ENCODE measurements at places on chromosomes 5 and 9. TPM values are rescaled to one million over a fixed set of nuclear protein-coding genes. Genes with fewer than 3 reads are reported as not detected.

DNA sequence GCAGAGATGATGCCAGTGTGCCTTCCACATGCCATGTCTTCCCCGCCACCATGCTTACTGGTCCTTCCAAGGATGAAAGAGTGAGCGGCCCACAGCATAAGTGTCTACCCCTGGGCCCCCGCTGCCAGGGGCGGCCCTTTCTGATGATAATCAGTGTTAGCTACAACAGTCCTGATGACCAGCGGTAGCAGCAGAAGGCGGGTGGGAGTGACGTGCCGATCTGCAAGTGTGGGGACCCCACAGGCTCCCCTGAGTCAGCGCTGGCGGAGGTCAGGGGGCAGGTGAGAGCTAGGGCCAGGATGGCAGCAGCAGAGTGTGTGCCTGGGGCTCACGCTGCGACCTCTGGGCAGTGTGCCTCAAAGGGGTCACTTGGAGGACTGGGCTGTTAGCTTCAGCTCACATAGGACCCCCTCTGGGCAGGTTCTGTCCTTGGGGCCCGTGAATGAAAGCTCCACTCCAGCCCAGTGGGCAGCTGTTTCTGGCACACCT, 80.4 kb downstream of the HMCN2 start:
- no peaks in the 10 kb centered on the region for H3K27me3 ChIP-seq
- no peak overlapping the region for H3K4me3 ChIP-seq
- H3K4me1 ChIP-seq, result peaks cover 5% of the 10 kb centered on the region
- DNase-seq, result peak; percentile 64
- no peaks in the 10 kb centered on the region for H3K36me3 ChIP-seq

GRCh38 chr9:77015327-77016048, 4.0 kb upstream of the FOXB2 start:
- H3K4me1 ChIP-seq, result peaks cover 59% of the 10 kb centered on the region
- peaks cover 85% of the 10 kb centered on the region for H3K27me3 ChIP-seq
- no peaks in the 10 kb centered on the region for H3K36me3 ChIP-seq
- no peak for DNase-seq
- H3K4me3 ChIP-seq, result no peak overlapping the region

Gene LCN12
- total RNA-seq, result 12.5 TPM

DNA sequence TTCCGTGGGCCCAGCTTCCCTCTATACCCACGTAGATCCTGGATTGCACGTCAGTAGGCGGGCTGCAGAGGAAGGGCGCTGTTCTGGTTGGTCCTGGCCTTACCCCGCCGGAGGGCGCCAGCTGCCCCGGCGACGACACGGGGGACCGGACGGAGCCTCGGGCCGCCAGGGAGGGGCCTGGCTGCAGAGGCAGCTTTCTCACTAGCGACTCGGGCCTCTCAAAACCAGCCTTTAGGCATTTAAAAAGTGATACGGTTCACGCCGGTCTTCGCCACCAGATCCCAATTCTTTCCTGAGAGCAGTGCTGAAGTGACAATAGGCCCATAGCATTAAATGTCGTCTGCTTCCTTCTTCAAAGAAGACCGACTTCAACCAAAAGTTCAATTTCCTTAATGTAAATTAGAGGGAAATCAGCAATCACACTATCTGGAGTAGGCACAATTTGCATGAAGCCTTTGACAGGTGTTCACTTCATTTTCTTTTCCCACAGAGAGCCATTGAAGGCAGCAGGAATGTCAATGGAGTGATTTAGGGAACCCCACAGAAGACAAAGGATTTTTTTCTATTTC, 17.6 kb upstream of the UBE2D2 start:
- peaks cover 11% of the 10 kb centered on the region for H3K4me1 ChIP-seq
- peak overlapping the region; percentile 22 for H3K4me3 ChIP-seq
- no peaks in the 10 kb centered on the region for H3K27me3 ChIP-seq

Gene UAP1L1
- total RNA-seq, result 29.7 TPM

GRCh38 chr5:174849426-174849825, 125.0 kb downstream of the MSX2 start:
- H3K4me1 ChIP-seq, result no peaks in the 10 kb centered on the region
- H3K4me3 ChIP-seq, result no peak overlapping the region
- H3K27ac ChIP-seq, result no peak overlapping the region

DNA sequence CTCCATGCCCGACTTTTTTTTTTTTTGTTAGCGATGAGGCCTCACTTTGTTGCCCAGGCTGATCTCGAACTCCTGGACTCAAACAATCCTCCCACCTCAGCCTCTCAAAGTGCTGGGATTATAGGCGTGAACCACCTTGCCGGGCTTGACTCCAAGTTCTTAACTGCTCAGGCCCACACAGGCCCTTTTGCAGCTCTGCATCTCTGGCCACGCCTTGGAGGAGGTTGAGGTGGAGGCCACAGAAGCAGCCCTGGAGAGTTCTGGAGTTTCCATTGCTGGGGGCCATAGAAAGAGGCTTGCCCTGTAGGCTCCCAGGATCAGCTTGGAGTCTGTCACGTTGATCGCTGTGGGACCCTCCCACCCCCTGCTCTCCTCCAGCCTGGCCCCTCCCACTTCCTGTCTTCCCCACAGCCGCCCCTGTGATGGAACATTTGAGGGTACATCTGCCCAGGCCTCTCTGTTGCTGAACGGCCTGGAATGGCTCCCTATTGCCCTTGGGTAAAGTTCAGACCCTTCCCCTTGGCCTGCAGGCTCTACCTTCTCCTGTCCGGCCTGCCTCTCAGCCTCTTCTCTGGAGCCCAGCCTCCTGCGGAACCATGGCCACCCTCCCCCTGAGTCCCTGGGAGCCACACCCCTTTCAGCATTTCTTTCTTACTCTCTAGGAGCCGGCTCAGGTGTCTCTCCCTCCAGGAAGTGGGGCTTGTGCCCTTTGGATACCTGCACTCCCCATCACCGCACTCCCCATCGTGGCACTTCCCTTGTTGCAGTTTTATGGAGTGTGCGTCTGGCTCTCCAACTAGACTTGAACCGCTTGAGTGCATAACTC, 30.4 kb upstream of the IER5L start:
- no peaks in the 10 kb centered on the region for H3K27me3 ChIP-seq
- H3K4me3 ChIP-seq, result no peak overlapping the region
- H3K4me1 ChIP-seq, result peaks cover under 1% of the 10 kb centered on the region
- H3K27ac ChIP-seq, result no peak overlapping the region
- H3K36me3 ChIP-seq, result no peaks in the 10 kb centered on the region

- no peak overlapping the region for H3K27ac ChIP-seq
- H3K4me3 ChIP-seq, result no peak overlapping the region
- H3K4me1 ChIP-seq, result no peaks in the 10 kb centered on the region
- DNase-seq, result no peak
- no peaks in the 10 kb centered on the region for H3K27me3 ChIP-seq
These were observed 26.6 kb downstream of the SGTB start for GRCh38 chr5:65695162-65695755.

DNA sequence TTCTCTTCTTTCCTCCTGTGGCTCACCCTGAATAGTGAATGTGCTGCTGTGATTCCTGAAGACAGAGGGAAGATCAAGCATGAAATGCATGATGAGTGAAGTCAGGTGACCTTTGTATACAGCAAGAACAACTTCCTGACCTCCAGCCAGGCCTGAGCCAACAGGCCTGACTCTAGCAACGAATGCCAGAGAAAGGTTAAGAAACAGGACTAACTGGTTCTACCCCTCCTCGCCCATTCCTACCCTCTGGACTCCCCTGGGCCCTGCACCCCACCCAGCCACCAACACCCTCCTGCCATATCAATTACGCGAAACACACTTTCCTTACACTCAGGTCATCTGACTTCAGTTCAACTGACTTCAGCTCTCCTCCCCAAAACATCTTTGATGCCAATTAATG, 4.9 kb downstream of the SUSD1 start:
- peaks cover 22% of the 10 kb centered on the region for H3K4me1 ChIP-seq
- no peak overlapping the region for H3K27ac ChIP-seq
- no peak overlapping the region for H3K4me3 ChIP-seq
- no peak for DNase-seq
- H3K36me3 ChIP-seq, result no peaks in the 10 kb centered on the region

- no peaks in the 10 kb centered on the region for H3K27me3 ChIP-seq
- H3K4me1 ChIP-seq, result peaks cover 18% of the 10 kb centered on the region
- H3K27ac ChIP-seq, result peak overlapping the region; percentile 46
- no peaks in the 10 kb centered on the region for H3K36me3 ChIP-seq
- no peak for DNase-seq
These were observed 196.4 kb downstream of the EFNA5 start for GRCh38 chr5:107474361-107474715.

- H3K27me3 ChIP-seq, result no peaks in the 10 kb centered on the region
- no peak overlapping the region for H3K27ac ChIP-seq
- DNase-seq, result no peak
- no peak overlapping the region for H3K4me3 ChIP-seq
- H3K4me1 ChIP-seq, result no peaks in the 10 kb centered on the region
- no peaks in the 10 kb centered on the region for H3K36me3 ChIP-seq
These were observed 229.8 kb downstream of the DRD1 start for GRCh38 chr5:175214152-175214551.

DNA sequence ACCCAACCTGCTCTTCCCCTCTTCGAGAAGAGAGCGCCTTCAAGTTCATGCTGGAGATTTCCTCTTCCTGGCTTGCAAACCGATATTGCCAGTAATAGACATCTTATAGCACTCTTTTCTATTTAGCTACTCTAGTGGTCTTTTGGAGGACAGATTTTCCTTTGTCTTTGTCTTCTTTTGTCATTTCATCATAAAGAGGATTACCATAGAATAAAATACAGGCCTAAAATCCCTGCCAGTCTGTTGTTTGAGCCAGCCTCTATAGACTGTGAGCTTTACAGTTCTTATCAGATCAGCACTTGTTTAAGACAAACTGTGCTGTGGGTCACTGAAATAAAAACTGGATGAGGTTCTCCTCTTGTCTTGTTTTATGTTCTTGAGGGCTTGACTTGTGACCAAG, 802.8 kb downstream of the NR2F1-AS1 start:
- no peaks in the 10 kb centered on the region for H3K36me3 ChIP-seq
- no peak overlapping the region for H3K27ac ChIP-seq
- no peak for DNase-seq
- no peaks in the 10 kb centered on the region for H3K27me3 ChIP-seq
- no peak overlapping the region for H3K4me3 ChIP-seq

- no peaks in the 10 kb centered on the region for H3K36me3 ChIP-seq
- no peak for DNase-seq
- H3K4me1 ChIP-seq, result no peaks in the 10 kb centered on the region
- no peaks in the 10 kb centered on the region for H3K27me3 ChIP-seq
These were observed 295.9 kb downstream of the CDH12 start for GRCh38 chr5:22557251-22557650.

GRCh38 chr9:124272979-124273378, 15.2 kb downstream of the NEK6 start:
- DNase-seq, result no peak
- no peak overlapping the region for H3K4me3 ChIP-seq
- H3K36me3 ChIP-seq, result no peaks in the 10 kb centered on the region
- H3K27ac ChIP-seq, result no peak overlapping the region

DNA sequence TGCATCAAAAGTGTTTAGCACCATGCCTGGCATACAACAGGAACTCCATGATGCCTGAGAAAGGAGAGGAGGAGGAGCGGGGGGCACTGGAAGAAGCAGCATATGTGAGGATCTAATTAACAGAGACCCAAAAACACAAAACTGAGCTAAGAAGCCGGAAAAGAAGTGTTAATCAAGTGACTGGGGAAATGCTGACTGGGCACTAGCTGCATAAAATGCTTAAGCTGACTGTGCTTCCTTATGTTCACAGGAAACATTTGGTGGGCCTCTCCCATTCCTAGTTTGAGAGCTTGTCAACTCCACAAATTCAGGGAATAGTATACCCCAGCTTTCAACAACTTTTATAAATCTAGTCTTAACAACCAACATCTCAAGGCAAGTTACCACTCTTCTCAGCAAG, 26.6 kb downstream of the DEPDC1B start:
- peaks cover 4% of the 10 kb centered on the region for H3K4me1 ChIP-seq
- no peaks in the 10 kb centered on the region for H3K36me3 ChIP-seq
- no peak overlapping the region for H3K4me3 ChIP-seq
- H3K27ac ChIP-seq, result no peak overlapping the region

DNA sequence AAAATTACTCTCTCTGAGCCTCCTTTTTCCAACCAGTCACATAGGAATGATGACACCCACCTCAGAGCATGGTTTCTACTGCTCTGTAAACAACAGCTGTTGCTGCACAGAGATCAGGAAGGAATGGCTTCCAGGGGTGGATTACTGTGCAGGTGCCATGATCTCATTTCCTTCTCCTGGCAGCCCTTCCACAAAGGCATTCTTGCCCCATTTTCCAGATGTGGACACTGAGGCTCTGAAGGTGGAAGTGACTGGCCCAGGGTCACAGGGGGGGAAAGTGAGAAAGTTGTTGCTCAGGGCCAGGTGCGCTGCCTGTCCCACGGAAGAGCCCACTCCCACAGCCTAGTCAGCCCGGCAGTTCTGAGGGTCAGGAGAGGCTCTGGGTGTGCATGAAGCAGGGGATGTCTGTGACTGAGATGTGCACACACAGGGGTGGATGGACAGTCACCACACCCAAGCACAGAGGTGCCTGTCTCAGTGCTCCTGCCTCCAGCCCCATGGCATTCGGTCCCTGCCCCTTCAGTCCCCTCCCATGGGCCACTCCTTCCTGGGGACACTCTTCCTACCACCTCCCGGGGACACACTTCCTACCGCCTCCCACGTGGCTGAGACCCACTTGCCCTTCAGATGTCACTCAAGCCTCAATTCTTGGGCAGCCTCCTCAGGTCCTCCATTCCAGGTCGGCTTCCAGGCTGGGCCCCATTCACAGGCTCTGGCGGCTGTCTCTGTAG, 17.0 kb downstream of the FGFR4 start:
- DNase-seq, result no peak
- no peak overlapping the region for H3K27ac ChIP-seq
- no peaks in the 10 kb centered on the region for H3K36me3 ChIP-seq
- no peaks in the 10 kb centered on the region for H3K27me3 ChIP-seq
- H3K4me3 ChIP-seq, result no peak overlapping the region

DNA sequence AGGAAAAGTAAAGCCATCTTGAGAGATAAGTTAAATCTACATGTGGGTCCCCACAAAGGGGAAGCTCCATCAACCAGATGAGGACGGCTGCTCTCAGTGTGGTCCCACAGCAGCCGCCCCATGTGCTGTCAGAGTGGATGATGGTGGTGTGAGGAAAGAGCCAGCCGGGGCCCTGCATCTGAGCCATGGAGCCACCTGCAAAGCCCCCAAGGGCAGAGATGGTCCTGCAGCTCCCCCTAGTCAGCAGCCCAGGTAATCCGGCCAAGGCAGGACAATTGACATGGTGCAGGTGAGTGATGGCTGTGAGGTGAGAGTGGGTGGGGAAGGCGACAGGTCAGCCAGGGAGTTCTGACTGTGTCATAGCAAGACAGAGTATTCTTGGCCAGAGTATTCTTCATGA, 458.8 kb downstream of the ICE1 start:
- no peak overlapping the region for H3K27ac ChIP-seq
- no peaks in the 10 kb centered on the region for H3K4me1 ChIP-seq
- no peaks in the 10 kb centered on the region for H3K36me3 ChIP-seq
- peaks cover 6% of the 10 kb centered on the region for H3K27me3 ChIP-seq
- no peak overlapping the region for H3K4me3 ChIP-seq

Gene PCDHGB7
- total RNA-seq, result 9.5 TPM

Gene NCS1
- 2.0 TPM for total RNA-seq

- H3K27me3 ChIP-seq, result no peaks in the 10 kb centered on the region
- H3K36me3 ChIP-seq, result no peaks in the 10 kb centered on the region
- no peak overlapping the region for H3K4me3 ChIP-seq
- H3K27ac ChIP-seq, result no peak overlapping the region
These were observed 144.2 kb upstream of the CDH10 start for GRCh38 chr5:24788829-24789514.

Gene ADCY2
- total RNA-seq, result 0.10 TPM
